Cortex of kidney (tissue), 1 donor: ENCODE measurements at places on chromosomes 1 and 21.

DNA sequence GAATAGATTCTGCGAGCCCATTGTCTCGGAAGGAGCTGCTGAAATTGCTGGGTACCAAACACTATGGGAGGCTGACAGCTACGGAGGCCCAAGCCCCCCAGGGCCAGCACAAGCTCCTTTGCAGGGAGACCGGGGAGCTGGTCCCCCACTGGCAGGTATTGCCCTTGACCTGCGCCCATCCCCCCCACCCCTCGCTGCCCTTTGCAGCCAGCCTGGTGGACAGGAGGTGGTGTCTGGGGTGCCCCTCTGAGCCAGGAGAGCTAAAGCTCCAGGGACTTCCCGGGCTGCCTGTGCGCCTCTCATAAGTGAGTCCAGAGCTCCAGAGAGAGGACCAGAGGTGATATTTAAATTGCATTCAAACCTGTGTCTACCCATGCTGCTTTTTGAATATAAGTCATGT is 5.4 kb downstream of the SERTAD4 start:
- DNase-seq = no peak

GRCh38 chr1:26772687-26773086 is 15.1 kb upstream of the PIGV start:
- DNase-seq = no peak

- no peak for DNase-seq
Observed at GRCh38 chr1:17617787-17618557, 78.5 kb downstream of the ARHGEF10L start.

- no peak for DNase-seq
Observed at GRCh38 chr1:234670967-234671626, 61.1 kb upstream of the IRF2BP2 start.

DNA sequence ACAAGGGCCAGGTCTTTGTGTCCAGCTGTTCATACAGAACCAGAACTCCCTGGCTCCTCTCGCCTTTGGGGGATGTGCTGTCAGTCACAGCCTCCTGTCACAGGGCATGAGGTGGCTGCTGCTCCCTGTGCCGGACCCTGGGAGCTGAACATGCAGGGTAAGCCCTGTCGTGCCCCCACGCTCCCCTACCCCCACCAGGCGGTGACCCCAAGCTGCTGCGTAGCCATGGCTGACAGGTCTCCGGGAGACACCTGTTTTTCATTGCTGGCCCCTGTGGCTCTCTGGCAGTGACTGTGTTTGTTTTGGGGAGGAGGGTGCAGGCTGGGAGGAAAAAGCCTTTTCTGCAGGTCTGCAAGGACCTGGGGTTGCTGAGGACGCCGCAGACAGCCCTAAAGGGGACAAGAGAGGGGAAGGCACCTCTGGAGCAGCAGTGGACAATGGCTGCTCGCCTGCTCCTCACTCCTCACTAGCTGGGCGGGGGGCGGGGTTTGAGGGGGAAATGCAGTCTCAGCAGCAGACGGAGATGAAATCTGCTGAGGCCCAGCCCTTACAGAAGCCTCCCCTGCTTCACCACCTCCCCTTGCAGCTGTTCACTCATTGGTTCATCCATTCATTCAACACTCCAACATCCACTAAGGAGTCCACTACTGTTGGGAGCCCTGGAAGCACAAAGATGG is 81.4 kb downstream of the TRABD2B start:
- DNase-seq = no peak

DNA sequence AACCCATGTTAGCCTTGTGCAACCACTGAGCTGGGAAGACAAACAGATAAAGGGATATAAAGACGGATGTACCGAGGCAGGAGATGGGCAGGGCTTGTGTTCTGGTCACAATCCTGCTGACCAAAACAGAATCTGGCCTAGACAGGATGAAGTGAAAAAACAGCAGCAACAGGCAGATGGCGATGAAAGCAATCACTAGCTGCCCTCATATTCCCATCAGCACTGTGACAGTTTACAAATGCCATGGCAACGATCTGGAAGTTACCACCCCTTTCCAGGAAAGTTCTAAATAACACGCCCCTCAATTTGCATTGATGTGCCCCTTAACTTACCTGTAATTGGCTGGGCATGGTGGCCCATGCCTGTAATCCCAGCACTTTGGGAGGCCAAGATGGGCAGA is 40.6 kb upstream of the CD46 start:
- no peak for DNase-seq

GRCh38 chr1:82785268-82785790 is 984.6 kb downstream of the ADGRL2 start:
- DNase-seq = no peak

DNA sequence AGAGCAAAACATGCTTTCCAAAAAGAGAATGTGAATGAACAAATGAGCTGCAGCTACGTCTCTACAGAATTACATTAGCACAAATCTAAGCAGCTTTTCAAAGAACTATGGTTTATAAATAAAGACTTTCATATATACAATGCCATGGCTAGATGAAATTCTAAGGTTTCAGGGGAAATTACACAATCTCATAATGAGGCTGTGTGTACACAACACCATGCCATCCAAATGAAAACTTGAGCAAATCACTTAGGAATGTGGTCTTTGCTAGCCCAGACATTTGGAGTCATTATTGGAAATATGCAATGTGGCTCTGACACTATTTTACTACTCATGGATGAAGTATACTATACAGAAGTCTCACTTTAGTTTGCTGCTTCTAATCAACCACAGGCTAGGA is 37.5 kb downstream of the SPAG17 start:
- no peak for DNase-seq

- no peak for DNase-seq
Observed at GRCh38 chr1:92820551-92820950, 11.3 kb upstream of the RPL5 start.

DNA sequence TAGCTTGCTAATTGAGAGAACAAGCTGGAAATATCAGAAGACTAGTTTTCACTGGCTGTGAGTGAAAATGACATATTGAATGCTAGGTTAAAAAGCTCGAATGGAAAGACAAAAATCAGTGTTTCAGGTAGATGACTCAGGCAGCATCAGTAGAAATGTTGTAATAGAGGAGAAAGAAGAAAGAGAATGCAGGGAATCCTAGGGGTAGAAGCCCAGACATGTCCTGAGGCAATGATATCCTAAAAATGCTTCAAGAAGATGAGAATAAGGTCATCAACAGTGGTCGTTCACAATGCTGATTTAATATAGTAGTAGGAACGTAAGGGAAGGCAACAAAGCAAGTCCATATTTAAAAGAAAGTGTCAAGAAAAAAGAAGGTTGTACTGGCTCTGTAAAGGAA is 96.7 kb upstream of the HP1BP3 start:
- DNase-seq = no peak
